IMR-90 (cell line): ENCODE measurements at places on chromosomes 2 and 18. TPM values are rescaled to one million over a fixed set of nuclear protein-coding genes. Genes with fewer than 3 reads are reported as not detected.

DNA sequence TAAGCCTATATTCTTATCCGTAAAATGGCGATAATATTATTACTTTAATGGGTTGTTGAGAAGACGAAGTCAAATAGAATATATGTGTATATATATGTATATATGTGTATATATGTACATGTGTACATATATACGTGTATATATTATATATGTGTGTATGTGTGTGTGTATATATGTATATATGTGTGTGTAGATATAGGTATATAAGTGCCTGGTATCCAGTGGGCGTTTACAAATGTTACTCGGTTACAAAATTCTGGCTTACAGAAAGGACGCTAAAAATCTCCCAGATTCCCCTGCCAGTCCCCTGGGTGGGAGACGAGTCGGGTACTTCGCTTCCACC is 295 bp upstream of the MTX2 start:
- DNase-seq, result no peak
- no peak overlapping the region for H3K27ac ChIP-seq
- H3K4me1 ChIP-seq, result no peaks in the 10 kb centered on the region
- H3K27me3 ChIP-seq, result no peaks in the 10 kb centered on the region; the same call in 1 of the 2 replicates
- H3K4me3 ChIP-seq, result peak overlapping the region; percentile 98

GRCh38 chr2:240960971-240961876 is 37.2 kb upstream of the SNED1 start:
- DNase-seq, result no peak
- no peaks in the 10 kb centered on the region for H3K36me3 ChIP-seq
- H3K4me3 ChIP-seq, result no peak overlapping the region
- H3K27me3 ChIP-seq, result peaks cover 5% of the 10 kb centered on the region; the same call in 1 of the 2 replicates

Gene AGAP1
- 16.4 and 17.7 TPM in 2 replicates for polyA plus RNA-seq

- H3K27ac ChIP-seq, result peak overlapping the region; percentile 64; the same call in 1 of the 2 replicates
- no peak overlapping the region for H3K4me3 ChIP-seq
- peaks cover 8% of the 10 kb centered on the region for H3K4me1 ChIP-seq
- no peaks in the 10 kb centered on the region for H3K36me3 ChIP-seq
Observed at GRCh38 chr2:26355038-26355995, 8.7 kb upstream of the ADGRF3 start.

DNA sequence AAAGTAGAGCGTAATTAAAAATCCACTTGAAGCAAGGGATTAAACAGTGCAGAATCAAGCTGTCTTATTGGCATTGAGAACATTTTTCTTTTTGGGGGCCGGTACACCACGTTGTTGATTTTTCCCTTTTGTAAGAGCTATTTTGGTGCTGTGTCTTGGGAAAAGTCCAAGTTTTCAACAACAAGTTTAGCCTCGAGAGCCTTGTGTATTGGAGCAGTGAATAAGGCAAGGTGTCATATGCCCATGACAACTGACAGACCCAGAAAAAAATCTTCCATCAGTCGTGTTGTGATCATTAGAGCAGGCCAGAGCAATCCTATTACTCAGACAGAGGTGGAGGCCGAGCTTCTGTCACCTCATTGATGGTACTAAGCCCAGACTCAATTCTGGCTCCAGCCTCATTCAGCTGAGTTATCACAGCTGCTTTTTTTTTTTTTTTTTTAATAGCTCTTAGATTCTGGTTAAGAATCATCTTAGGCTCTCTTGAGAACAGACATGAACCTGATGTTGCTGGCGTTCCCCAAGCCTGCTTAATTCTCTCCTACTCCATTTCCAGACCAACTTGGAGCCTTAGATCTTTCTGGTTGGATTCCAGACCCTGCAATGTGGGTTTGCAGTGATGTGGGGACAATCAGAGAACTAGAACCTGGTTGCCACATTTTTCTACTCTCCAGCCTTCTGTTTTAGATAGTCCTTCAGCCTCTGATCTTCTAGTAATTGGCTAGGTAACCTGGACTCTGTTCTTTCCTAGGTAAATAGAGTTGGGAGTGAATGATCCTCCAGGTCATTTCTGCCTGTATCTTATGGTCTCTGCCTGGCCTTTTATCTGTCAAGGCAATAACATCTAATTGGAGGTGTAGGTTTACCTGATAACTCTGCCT is 43.1 kb downstream of the MOGAT1 start:
- no peak overlapping the region for H3K4me3 ChIP-seq
- H3K4me1 ChIP-seq, result no peaks in the 10 kb centered on the region
- no peaks in the 10 kb centered on the region for H3K36me3 ChIP-seq
- no peaks in the 10 kb centered on the region for H3K27me3 ChIP-seq
- no peak overlapping the region for H3K27ac ChIP-seq

Gene SLC8A1
- 6.6 and 7.7 TPM in 2 replicates for polyA plus RNA-seq

GRCh38 chr2:164103271-164103670 is 367.5 kb upstream of the FIGN start:
- H3K4me1 ChIP-seq, result no peaks in the 10 kb centered on the region
- no peak overlapping the region for H3K27ac ChIP-seq
- no peak overlapping the region for H3K4me3 ChIP-seq
- no peak for DNase-seq
- H3K27me3 ChIP-seq, result no peaks in the 10 kb centered on the region
- no peaks in the 10 kb centered on the region for H3K36me3 ChIP-seq

DNA sequence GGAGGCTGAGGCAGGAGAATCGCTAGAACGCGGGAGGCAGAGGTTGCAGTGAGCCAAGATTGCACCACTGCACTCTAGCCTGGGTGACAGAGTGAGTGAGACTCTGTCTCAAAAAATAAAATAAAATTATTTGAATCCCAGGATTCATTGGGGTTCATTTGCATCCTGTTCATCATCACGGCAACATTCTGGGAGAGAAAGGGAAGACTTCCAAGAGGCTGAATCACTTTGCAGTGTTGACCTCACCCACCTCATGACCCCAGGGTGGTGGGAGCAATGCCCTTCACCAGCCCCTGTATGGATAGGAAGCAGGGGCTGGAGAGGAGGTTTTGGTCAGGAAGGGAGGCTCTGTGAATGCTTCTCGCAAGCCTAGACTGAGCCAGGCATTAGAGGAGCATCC is 195.6 kb downstream of the CTIF start:
- peaks cover 10% of the 10 kb centered on the region; the same call in 1 of the 2 replicates for H3K36me3 ChIP-seq
- H3K27me3 ChIP-seq, result no peaks in the 10 kb centered on the region
- no peak for DNase-seq
- H3K4me3 ChIP-seq, result no peak overlapping the region
- peaks cover 28% of the 10 kb centered on the region for H3K4me1 ChIP-seq

- no peak for DNase-seq
- H3K4me3 ChIP-seq, result no peak overlapping the region
- no peaks in the 10 kb centered on the region for H3K27me3 ChIP-seq
- H3K27ac ChIP-seq, result no peak overlapping the region
- no peaks in the 10 kb centered on the region for H3K4me1 ChIP-seq
Observed at GRCh38 chr2:147331790-147332419, 512.9 kb upstream of the ACVR2A start.

DNA sequence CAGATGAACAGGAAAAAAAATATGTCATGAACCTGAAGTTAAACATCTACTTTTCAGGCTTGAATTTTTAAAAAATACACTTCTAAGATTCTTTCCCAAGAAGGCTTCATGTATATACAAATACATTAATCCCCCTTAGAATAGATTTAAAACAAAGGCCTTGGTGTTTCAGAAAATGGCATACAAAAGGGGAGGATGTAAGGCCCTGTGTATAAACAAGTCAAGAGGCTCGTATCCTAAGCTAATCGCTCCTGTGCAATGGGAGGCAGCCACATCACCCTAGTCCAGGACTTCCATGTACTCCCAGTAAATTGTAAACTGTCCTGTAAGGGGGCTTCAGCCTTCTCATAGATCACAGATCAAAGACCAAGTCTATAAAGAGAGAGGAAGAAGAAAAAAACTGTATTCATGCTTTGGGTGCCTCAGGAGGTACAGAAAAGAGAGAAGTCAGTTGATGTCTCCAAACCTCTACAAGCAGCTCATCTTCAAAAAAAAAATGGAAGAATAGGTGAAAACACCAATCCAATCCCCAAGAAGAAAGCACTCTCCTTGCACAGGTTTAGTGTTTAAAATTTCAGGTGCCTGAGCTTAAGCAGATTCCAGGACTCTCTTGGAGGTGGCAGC is 53.9 kb downstream of the ANKRD44 start:
- H3K27me3 ChIP-seq, result no peaks in the 10 kb centered on the region
- H3K36me3 ChIP-seq, result no peaks in the 10 kb centered on the region
- no peak overlapping the region for H3K4me3 ChIP-seq
- peaks cover 2% of the 10 kb centered on the region; the same call in 1 of the 2 replicates for H3K4me1 ChIP-seq

- no peak overlapping the region for H3K4me3 ChIP-seq
- DNase-seq, result peak; percentile 45
- H3K4me1 ChIP-seq, result peaks cover 7% of the 10 kb centered on the region
- H3K27me3 ChIP-seq, result peaks cover 2% of the 10 kb centered on the region; the same call in 1 of the 2 replicates
- H3K27ac ChIP-seq, result no peak overlapping the region
Observed at GRCh38 chr2:54680397-54681041, 42.9 kb upstream of the EML6 start.

DNA sequence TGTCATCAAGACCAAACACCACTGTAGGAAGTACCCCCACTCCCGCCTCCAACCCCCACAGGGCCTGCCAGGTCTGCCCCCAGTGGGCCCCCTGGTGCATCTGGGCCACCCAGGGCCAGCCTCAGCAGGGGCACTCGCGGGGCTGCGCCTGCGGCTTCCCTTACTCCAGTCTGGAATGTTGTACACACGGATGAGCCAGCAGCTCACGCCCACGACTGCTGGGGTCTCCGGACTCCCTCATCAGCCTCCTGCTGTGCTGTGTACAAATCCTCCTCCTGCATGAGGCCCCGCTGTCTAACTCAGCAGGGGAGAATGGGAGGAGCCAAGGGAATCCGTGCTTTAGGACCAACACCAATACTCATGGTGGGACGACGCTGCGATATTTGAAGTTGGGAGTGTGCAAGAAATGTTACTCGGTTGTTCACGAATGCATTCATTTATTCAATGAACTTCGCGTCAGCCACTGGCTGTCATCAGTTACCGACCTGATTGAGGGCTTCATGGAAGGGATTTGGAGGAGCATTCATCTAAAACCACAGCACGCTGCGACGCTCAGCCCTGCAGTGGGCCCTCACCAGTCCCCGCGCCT is 654 bp upstream of the ASB1 start:
- H3K4me1 ChIP-seq, result peaks cover 11% of the 10 kb centered on the region
- peak overlapping the region; percentile 96 for H3K4me3 ChIP-seq
- peak; percentile 68 for DNase-seq
- peaks cover 6% of the 10 kb centered on the region for H3K36me3 ChIP-seq
- H3K27me3 ChIP-seq, result no peaks in the 10 kb centered on the region

DNA sequence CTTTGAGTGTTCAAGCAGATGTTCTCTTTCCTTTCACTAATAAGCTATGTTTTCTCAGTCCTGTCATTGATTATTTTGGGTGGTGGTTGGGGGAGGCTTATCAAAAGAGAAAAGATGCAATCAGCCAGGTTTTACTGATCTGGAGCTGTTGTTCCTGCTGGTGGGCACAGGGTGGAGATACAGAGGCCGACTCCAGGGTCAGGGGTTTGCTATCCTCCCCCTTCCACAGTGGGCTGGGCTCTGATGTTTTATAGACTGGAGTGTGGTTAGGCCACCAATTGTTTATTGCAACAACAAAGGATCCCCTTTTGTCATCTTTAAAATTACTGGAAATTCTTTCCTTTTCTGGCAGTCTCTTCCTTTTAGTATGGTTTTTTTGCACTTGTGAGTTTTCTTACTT is 120.5 kb downstream of the TANC1 start:
- no peaks in the 10 kb centered on the region for H3K27me3 ChIP-seq
- H3K4me1 ChIP-seq, result peaks cover 40% of the 10 kb centered on the region
- DNase-seq, result no peak
- H3K36me3 ChIP-seq, result 0 out of 2 replicates have a peak, but pooled peaks cover 2% of the 10 kb centered on the region
- H3K27ac ChIP-seq, result no peak overlapping the region

GRCh38 chr2:219629976-219630695 is 2.7 kb downstream of the SLC4A3 start:
- no peak overlapping the region for H3K4me3 ChIP-seq
- H3K36me3 ChIP-seq, result peaks cover 5% of the 10 kb centered on the region; the same call in 1 of the 2 replicates
- H3K4me1 ChIP-seq, result no peaks in the 10 kb centered on the region; the same call in none of the 2 replicates
- DNase-seq, result no peak
- H3K27me3 ChIP-seq, result peaks cover 17% of the 10 kb centered on the region
- no peak overlapping the region for H3K27ac ChIP-seq

Gene SCYGR2
- not detected in 2 replicates for polyA plus RNA-seq

DNA sequence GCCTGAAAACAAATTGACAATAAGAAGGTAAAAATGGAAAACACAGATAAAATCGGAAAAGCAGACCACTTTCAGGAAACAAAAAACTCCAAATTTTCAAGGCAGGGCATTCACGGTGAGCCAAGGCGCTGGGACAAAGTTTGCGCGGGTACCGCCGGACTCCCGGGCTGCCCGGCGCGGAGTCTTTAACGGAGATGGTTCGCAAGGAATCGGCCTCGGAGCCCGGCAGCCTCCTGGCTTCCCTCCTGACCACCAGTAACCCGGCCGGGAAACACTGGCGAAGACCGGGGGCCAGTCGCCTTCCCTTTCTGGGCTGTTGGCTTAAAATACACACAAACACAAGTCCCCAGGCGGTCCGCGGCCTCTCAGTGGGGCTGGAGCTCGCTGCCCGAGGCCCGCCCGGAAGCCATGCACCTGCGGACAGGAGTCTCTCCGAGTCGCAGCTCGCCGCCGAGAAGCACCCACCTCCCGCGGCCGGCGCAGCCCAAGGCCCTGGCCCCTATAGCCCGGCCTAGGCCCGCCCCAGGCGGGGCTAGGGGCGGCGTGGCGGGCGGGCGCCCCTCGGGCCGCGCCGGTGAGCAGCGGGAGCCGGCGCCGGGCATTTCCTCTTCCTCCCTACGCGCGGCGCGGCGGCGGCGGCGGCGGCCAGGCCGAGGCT is 622 bp upstream of the KCMF1 start:
- H3K27me3 ChIP-seq, result no peaks in the 10 kb centered on the region
- peaks cover 8% of the 10 kb centered on the region; the same call in 1 of the 2 replicates for H3K36me3 ChIP-seq
- peak overlapping the region; percentile 100 for H3K4me3 ChIP-seq
- peaks cover 4% of the 10 kb centered on the region for H3K4me1 ChIP-seq
- H3K27ac ChIP-seq, result peak overlapping the region; percentile 90

GRCh38 chr18:471716-472115 is 28.8 kb downstream of the COLEC12 start:
- peaks cover 16% of the 10 kb centered on the region for H3K4me1 ChIP-seq
- H3K27ac ChIP-seq, result no peak overlapping the region
- DNase-seq, result no peak
- H3K4me3 ChIP-seq, result no peak overlapping the region
- no peaks in the 10 kb centered on the region for H3K36me3 ChIP-seq
- no peaks in the 10 kb centered on the region for H3K27me3 ChIP-seq

Gene PRKAG3
- not detected in 2 replicates for polyA plus RNA-seq

DNA sequence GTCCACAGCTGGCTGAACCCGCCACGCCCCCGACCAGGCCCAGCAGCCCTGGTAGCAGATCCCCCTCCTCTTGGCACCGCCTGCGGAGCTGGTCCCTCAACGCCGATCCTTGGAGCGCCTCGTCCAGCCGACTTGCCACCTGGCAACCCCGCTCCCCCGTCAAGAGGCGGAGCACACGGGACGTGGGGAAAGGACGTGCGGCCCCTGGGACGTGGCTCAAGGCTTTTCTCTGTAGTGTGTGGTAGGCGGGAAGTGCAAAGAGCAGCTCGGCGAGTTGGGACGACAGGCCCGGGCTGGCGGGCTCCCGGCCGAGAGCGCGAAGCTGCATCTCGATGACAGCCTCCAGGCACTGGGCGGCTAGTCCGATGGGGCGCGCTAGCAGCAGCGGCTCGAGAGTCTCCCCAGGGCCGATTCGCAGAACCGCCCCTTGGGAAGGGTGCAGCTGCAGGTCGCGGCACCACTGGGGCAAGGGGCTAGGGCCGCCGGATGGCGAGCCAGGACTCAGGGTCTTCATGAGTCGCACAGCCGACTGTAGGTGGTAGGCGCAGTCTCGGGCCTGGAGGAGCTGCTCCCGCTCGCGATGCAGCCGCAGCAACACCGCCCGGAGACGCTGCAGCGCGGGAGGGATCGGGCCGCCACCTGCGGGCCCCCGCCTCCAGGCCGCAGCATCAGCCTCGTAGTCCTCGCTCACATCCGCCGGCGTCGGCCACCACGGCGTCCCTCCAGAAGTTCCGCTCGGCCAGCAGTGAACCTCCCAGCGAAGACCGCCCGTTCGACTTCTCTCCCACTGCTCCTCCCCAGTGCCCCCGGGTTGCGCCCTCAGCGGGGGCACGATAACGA is 617 bp downstream of the CCDC142 start:
- peaks cover 11% of the 10 kb centered on the region for H3K4me1 ChIP-seq
- peak overlapping the region; percentile 87 for H3K27ac ChIP-seq
- no peaks in the 10 kb centered on the region for H3K27me3 ChIP-seq
- H3K4me3 ChIP-seq, result peak overlapping the region; percentile 80
- DNase-seq, result no peak
